ENCODE measurements at places on chromosomes 11 and 22.

DNA sequence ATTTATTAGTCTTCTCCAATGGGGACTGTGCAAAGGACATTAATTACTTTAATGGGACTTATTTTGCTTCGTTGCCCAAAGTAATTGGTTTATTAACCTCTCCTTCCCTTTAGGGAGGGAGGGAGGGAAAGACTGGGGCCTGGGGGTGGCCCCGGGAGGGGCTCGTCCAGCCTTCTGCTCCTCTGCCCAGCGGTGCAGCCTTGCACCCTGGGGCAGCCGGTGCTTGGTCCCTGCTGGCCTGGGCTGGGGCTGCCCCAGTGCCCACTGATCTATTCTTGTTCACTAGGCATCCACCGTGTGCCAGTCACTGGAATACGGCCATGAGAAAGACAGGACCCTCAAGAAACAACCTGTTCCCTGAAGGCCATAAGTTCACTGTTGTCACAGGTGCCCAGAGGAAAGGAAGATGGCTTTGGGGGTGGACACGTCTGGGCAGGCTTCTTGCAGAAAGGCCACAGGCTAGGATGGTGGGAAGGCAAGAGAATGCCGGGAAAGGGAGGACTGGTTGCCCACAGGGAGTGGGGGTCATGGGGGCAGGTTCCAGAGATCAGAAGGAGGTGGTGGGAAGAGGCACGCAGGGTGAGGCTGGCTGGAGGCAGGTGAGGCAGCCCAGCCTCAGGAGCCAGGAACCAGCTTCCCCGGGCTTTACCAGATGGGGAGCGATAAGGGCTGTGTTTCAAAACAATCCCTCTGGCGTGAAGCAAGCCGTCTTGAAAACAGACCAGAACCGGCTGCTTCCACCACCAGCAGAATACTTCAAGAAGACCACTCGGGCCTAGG lies 47.6 kb upstream of the KCNQ1OT1 start:
- no peak for DNase-seq

GRCh38 chr22:39967996-39968972 lies 8.1 kb downstream of the TMA7B start:
- no peak for DNase-seq

GRCh38 chr11:66006891-66007176 lies 4.5 kb downstream of the BANF1 start:
- DNase-seq = no peak

DNA sequence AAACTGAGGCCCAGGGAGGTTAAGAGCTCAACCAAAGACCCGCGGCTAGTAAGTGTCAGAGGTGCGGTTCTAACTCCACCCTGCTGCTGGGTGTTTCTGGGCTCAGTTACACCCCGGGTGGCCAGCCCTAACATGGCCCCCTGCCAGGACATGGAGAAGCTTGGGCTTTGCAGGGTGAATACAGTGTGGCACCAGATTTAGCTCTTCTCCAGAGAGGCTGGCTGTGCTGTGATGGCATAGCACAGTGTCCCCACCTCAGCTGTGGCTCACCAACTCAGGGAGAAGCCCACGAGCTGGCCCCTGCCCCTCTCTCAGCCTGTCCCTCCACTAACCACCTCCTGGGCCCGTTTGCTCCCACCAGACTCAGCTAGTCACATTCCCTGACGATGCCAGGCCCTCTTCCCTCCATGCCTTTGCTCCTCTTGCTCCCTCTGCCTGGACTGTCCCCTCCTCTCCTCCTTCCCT lies 7.0 kb downstream of the UCP3 start:
- no peak for DNase-seq

GRCh38 chr11:36311926-36312595 lies 16.0 kb downstream of the PRR5L start:
- DNase-seq = no peak

DNA sequence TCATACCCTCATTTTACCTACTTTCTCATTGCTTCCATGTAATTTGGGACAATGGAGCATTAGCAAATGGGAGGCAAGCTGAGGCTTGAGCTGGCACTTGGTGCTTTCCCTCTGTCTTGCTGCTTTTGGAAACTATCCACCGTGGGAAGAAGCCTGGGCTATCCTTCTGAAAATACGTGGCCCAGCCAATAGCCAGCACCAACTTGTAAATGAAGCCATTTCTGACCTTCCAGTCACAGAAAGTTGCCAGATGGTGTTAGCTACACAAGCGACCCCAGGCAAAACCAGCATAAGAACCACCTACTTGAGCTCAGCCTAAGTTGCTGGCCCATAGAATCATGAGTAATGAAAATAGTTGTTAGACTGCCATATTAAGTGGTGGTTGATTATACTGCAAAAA lies 18.5 kb upstream of the SPON1 start:
- DNase-seq = no peak

GRCh38 chr22:19885841-19886592 lies 31.3 kb upstream of the GNB1L start:
- DNase-seq = no peak

GRCh38 chr11:102177126-102177525 lies 66.9 kb downstream of the YAP1 start:
- no peak for DNase-seq

DNA sequence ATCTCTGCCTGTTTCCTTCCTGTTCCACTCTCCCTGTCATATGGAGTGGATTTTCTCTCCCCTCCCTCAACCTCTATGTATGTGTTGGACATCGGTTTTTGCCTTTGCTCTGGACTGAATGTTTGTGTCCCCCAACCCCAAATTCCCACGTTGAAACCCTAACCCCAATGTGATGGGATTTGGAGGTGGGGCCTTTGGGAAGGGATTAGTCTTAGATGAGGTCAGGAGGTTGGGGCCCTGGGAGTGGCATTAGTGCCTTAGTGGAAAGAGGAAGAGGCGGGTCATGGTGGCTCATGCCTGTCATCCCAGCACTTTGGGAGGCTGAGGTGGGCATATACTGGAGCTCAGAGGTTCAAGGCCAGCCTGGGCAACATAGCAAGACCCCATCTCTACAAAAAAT lies 11.6 kb downstream of the TP53AIP1 start:
- DNase-seq = no peak

DNA sequence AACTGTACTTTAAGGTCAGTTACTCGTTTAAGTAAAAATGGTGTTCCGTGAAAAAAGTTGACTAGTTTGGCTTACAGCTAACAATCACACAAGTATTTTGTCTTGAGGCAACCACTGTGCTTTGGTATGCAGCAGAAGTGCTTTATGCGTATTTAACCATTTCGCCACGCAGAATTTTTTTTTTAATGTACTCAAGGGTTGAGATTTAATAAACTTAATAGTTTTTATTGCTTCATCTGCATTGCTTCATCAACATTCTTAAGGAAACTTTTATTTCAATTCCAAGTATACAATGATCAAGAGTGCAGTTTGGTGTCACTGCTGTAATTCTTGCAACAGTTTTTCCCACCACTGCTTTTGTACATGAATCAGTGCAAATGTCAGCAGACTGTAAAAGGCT lies 66.4 kb downstream of the ZNRF3 start:
- no peak for DNase-seq

DNA sequence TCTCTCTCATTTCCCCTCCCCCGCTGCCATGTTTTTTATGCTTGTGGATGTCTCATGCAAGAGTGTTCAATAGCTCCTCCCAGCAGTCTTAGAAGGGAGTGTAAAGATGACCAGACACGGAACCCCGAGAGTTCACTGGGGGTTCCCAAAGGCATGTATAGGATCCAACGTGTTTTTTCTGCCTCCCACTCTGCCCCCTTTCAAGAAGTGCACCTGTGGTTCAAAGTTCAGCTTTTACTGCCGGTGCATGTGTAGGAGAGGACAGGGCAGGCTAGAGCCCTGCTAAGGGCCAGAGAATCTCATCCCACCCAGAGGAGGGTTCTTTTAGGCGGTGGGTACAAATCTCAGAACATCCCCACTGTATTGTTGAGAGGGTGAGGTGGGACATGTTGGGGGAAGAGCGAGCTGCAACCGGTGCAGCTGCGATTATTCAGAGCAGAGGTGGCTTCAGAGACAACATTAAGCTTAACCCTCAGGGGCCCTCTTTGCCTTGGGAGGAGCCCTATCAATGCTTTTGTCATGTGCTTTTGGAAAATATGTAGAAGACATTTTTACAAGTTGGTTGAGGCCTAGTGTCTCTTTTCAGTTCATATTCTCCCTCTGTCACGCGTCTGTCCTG lies 14.5 kb downstream of the MIF start:
- no peak for DNase-seq

GRCh38 chr11:61907282-61907681 lies 10.1 kb downstream of the RAB3IL1 start:
- no peak for DNase-seq

DNA sequence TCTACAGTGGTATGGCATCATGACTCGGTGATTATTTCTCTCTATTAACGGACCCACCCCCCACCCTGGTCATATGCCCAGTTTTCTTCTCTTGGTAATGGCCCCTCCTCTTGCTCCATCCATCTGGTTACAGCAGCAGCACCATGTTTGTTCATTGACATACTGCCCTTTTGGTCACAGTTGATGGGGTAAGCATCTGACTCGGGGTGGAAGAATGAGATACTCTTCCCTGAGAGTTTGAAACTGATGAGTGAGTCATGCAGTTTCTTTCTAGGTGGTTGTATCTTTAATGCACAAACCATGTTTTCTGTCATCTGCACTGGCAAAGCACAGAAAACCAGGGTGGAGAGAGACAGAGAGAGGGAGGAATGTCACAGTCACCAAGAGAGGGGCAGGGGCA lies 126.0 kb downstream of the SYN3 start:
- no peak for DNase-seq

DNA sequence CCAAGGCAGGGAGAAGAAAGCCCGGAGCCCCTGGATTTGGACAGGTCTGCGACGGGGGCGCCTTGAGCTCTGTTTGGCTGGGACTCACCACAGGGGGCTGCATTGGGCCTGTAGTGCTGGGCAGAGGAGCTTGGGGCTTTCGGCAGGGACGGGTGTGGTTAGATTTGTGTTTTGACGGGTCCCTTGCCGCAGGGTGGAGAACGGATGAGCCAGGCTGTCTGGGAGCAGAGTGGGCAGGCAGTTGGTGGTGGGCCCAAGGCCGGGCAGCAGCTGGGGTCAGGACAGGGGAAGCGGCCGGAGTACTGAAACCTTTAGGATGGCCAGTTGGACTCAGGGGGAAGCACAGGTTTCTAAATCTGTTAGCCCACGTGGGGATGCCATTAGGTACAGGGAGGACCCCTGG lies 13.4 kb downstream of the C11orf24 start:
- DNase-seq = no peak

DNA sequence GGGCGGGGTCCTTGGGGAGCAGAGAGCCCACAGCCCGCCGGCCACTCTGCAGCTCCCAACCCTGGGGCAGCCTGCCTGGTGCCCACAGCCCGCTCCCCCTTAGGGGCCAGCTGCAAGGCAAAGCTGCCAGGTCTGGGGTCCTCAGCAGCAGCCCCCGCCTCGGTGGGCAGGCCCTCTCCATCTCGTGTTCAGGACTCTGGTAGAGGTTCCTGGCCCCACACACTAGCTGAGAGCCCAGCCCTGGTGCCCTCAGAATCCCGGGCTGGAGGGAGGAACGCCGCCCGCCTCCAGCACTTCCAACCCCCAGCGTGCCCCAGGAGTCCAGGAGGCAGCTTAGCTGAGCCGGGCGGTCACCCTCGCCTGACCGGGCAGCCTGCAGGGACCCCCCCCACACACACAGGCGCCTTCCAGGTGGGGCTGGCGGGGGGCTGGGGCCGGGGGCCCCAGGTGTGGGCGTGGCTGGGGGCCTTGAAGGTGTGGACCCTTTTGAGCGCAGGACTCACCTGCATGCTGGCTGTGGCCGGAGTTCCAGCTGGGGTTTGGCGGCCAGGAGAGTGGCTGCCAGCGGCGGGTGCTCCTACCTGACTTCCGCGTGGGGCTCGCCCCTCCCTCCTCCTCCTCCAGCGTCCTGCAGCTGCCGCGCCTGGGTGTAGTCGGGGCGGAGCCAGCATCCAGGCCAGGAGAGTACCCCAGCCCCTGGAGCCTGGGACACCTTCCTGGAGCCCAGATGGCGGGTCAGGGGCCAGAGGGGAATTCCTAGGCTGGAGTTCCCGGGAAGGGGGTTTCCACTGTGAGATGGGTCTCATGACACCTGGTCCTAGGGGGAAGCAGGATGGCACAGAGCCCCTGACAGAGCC lies at the start of gene ANO9:
Gene ANO9, minus strand, starts transcription at position 594 of the 857 bp plus-strand sequence. Its CDS starts 85 bp downstream, at position 509.
- peak; percentile 28 for DNase-seq

DNA sequence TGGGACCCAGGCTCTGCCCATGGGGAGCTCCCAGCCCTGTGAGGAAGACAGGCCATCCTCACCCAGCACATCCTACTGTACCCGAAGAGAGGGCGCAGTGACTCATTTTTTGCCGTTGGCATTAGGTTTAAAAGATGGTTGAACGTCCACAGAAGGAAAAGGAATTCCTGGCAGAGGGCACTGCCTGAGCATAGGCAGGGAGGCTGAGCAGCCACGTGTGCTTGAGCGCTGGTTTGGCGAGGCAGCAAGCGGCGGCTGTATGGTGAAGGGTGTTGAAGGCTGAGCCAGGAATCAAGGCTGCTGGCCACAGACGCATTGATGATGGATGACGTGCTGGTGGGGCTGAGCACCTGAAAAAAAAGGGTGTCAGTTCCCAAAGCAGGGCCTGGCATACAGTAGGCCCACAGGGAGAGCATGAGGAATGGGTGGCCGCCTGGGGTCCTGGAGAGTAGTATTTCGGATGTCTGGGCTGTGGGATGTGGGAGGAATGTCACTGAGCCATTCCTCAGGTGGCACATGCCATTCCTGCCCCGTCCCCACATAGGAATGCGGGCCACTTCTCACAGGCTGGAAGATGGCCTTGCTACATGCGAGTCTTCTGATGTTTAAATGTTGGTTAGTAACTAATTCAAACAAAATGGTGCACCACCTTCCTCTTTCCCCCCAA lies 112.5 kb downstream of the KIAA1671 start:
- DNase-seq = no peak

GRCh38 chr11:26086028-26086427 lies 245.9 kb upstream of the ANO3 start:
- DNase-seq = no peak

Measured in stimulated activated CD4-positive, alpha-beta T cell treated with anti-CD3 and anti-CD28 coated beads, Interleukin-15, amount 100 ng/mL, for 1 hour (primary cell).